ENCODE measurements at places on chromosomes 3 and 15.

- H3K27ac ChIP-seq: no peak overlapping the region
- peaks cover 13% of the 10 kb centered on the region for H3K4me1 ChIP-seq
- no peak overlapping the region for H3K4me3 ChIP-seq
- peaks cover 7% of the 10 kb centered on the region for H3K36me3 ChIP-seq
- no peaks in the 10 kb centered on the region for H3K27me3 ChIP-seq
- no peak for DNase-seq
Measured at GRCh38 chr15:57545995-57546394, 45.7 kb upstream of the MYZAP start.

- H3K4me1 ChIP-seq: peaks cover 29% of the 10 kb centered on the region
- H3K27ac ChIP-seq: no peak overlapping the region
- no peak overlapping the region for H3K4me3 ChIP-seq
- no peaks in the 10 kb centered on the region for H3K36me3 ChIP-seq
- no peak for DNase-seq
Measured at GRCh38 chr3:54349691-54350090, 227.3 kb downstream of the CACNA2D3 start.

- H3K4me3 ChIP-seq: peak overlapping the region; percentile 87
- peaks cover 17% of the 10 kb centered on the region for H3K4me1 ChIP-seq
- DNase-seq: no peak
- H3K27me3 ChIP-seq: peaks cover 26% of the 10 kb centered on the region
Measured at GRCh38 chr3:112334691-112335433, 1.9 kb downstream of the CD200 start.

DNA sequence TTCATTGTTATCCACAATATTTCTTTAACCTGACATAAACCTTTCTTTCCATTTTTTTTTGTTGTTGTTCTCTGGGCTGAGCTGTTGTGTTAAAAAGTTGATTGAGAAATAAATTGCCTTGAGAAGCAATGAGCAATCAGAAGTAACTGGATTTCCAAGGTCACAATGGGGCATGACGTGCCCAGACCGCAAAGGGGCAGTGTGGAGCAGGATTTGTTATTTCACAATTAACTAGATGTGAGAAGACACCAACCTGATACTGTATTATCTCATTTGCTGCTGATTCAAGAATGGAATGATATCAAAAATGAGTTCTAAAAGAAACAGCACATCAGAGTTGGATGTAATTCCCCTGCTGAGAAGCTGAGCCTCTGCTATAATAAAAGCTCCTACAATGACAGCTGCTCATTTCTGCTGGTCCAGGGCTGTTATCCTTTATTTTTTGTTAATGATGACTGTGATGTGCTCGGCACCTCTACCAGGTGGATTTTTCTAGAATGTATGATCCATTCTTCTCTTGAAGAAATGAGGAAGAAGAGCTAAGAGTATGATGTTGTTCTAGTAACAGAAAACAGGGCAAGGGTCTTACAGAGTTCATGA is 28.1 kb downstream of the CPNE4 start:
- H3K27me3 ChIP-seq: peaks cover 6% of the 10 kb centered on the region
- H3K4me3 ChIP-seq: no peak overlapping the region
- H3K4me1 ChIP-seq: peaks cover 17% of the 10 kb centered on the region

GRCh38 chr15:100112061-100112420 is 229.7 kb downstream of the ADAMTS17 start:
- peaks cover 6% of the 10 kb centered on the region for H3K36me3 ChIP-seq
- H3K4me3 ChIP-seq: no peak overlapping the region
- no peak overlapping the region for H3K27ac ChIP-seq
- no peaks in the 10 kb centered on the region for H3K27me3 ChIP-seq
- no peak for DNase-seq

DNA sequence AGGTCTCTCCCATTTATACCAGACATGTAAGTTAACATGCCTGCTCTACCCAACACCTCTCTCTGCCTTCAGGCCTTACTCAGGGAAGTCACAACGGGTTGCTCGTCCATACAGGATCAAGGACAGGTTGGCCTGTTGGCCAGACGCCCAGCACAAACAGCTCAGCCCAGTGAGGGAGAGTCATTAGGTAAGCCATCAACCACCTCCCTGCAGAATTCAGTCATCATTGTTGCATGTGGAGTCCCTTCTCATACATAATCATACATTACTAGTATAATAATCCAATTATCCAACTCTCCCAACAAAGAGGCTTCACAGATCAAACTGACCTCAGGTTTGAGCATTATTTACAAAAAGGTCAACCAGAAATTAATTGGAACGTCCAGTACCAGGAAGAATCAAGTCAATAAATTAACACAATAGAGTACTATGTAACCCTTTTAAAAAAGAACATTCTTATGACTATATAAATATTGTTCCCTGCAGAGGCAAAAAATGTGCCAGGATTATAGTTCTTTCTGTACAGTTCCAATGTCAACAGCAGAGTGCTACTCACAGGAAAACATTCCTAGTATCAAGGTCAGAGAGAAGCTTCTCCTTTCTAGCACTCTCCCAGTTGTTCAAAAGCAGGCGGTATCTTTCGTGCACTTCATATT is 33.2 kb downstream of the HOMER2 start:
- no peaks in the 10 kb centered on the region for H3K36me3 ChIP-seq
- DNase-seq: no peak
- no peak overlapping the region for H3K27ac ChIP-seq
- H3K4me1 ChIP-seq: peaks cover 6% of the 10 kb centered on the region

DNA sequence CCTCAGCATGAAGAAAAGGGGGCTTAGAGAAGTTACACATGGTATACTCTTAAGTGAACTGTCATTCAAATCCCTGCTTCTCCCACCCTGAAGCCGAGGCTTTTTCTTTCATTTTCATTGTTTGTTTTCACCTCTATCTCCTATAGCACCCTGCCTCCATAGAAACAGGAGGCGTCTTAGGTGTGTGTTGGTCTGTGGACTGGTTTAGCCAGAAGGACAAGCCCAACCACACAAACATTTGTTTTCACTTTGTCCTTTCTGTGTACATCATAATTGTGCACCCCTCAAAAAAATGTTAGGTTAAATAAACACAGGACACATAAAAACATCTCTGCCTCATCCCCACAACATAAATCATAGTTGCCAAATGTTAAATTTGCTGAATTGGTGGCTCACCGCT is 73.3 kb upstream of the UBE2E2 start:
- no peaks in the 10 kb centered on the region for H3K27me3 ChIP-seq
- H3K4me1 ChIP-seq: no peaks in the 10 kb centered on the region
- H3K4me3 ChIP-seq: no peak overlapping the region
- DNase-seq: no peak
- no peaks in the 10 kb centered on the region for H3K36me3 ChIP-seq

All from type B pancreatic cell (in vitro differentiated cells).